ENCODE measurements at places on chromosomes 7 and 10.

DNA sequence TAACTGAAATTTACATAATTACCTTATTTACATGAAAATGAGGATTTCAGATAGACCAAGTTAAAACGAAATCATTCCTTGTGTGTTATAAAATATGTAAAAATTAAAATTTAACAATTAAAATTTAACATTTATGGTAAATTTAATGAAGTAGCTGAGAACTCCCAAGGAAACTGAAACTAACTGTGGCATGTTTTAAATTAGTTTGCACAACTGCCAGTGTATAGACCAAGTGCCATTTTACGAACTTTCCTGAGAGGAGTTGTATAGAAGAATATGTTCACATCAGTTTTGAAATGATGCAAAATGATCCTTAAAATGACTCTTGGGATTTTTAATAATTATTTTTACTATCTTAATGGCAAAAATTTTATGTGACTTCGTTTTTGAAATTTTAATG is 23.6 kb downstream of the PDLIM1 start:
- no peak for DNase-seq

DNA sequence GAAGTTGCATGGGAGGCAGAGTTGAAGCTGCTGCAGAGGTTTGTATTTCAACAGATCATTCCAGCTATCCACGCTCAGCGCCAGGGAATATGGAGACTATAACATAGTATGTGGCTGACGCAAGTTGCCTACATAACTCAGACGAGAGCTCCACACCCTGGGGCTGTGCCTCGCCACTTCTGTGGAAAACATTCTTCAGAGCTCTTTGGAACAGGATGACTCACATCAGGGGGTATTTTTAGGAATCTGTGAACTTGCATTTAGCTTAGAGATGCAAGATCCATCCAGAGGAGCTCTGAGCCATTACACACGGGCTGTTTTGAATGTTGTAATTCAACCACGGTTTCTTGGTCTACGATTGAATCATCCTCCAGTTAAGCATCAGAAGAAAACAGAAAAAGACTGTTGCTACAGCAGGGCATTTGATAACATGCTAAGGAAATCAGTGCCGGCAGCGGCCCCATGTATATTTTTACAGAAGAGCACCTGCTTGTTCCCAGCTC is 481.5 kb upstream of the AKR1E2 start:
- peak; percentile 87 for DNase-seq

GRCh38 chr10:88733215-88733614 is 26.6 kb upstream of the LIPN start:
- DNase-seq: no peak

DNA sequence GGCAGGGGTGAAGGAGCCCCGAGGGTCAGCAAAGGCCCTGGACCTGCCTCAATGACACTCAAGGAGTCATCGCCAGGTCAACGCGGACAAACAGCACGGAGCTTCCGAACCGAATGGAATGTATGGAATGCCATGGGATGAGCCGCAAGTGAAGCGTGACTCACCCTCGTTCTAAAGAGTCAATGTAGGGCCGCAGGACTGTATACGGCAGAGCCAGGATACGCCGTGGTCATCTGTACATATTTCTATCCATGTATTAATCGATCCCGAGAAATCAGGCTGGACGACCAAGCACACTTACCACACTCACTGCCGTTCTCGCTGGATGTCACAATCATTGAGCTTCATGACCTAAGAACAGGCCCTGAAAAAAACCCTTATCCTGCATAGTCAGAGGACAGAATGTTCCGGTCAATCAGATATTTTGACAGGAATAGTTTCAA is 4.3 kb downstream of the SNX8 start:
- no peak for DNase-seq

DNA sequence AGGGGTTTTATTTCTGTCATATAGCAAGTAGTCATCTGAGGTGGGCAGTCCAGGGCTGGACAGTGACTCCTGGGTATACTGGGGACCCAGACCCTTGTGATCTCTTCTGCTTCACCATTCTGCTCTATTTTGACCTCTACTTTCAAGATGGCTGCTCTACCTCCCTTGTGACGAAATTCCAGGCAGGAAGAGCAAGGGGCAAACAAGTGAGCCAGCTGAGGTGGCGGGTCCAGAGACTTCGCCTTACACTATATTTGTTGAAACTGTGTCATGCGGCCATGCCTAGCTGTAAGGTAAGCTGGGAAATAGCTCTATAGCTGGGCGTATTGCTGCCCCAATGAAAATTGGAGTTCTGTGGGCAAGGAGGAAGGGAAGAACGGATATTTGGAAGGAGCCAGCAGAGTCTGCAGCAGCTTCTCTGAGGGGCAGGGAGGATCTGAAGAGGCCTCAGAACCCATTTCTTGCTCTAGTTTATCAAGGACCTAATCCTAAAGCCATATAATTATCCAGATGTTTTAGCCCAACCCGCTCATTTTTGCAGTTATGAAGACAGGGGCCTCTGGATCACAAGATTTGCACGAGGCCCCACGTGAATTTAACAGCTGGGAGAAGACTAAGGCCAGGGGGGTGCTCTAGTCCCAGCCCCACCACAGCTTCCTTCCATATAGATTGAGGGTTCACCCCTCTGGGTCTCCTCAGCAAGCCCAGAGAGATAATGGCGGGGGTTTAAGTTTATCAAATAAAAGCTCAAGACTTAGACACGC is 7.7 kb upstream of the CPA1 start:
- no peak for DNase-seq

GRCh38 chr10:32929634-32930033 is 28.4 kb downstream of the ITGB1 start:
- no peak for DNase-seq

DNA sequence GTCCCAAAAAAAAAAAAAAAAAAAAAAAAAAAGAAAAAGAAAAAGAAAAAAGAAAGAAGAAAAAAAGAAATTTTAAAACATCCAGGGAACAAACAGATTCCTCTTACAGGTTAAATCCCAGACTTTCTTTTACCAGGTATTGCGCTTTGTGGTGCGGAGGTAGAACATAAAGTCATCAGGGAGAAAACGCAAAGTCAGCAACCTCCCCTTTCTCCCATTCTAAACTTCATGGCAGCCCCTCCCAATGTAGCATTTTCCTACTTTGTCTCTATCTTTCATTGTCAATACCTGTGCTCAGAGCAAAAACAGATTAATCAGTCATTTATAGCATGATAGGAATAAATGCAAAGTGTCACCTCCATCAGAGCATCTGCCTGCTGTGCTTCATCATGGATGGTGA is 299.7 kb downstream of the SFMBT2 start:
- DNase-seq: no peak

DNA sequence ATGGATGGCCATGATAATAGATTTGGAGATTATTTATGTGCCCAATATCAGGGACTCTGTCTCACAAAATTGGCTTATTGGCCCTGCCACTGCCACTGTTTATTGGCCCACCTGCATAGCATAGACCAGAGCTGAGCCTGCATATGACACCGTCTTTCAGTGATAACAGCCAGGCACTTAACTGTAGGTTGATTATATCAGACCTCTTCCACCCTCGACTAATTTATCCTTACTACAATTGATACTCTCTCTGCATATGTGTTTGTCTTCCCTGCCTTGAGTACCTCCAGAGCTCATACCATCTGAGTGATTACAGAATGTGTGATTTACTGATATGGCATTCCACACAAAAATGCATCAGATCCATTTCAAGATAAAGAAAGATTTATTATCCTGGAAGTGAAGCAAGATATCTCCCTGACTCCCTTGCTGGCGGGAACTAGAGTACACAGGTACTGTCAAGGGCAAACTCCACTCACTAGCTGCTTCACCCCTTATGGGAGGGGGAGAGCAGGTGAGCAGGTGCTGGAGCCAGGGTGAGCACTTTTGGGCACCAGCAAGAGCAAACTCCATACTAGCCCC is 13.1 kb upstream of the SAMD9L start:
- DNase-seq: no peak

DNA sequence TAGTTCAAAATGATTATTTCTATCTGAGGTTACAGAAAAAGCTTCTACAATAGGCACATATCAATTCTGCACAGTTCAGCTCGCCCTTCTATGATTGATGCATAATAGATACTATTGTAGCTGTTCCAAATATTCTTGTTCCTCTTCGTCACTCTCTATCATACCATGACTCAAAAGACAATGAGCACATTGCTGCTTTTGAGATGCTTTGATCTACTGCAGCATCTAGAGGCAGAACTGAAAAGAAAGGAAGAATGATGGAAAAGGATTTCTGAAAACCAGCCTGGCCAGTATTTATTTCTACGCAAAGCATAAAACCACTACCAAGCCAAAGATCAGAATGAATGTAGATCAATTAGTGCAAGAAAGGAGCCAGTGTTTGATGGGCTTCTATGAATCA is 59.3 kb upstream of the PLXDC2 start:
- no peak for DNase-seq

DNA sequence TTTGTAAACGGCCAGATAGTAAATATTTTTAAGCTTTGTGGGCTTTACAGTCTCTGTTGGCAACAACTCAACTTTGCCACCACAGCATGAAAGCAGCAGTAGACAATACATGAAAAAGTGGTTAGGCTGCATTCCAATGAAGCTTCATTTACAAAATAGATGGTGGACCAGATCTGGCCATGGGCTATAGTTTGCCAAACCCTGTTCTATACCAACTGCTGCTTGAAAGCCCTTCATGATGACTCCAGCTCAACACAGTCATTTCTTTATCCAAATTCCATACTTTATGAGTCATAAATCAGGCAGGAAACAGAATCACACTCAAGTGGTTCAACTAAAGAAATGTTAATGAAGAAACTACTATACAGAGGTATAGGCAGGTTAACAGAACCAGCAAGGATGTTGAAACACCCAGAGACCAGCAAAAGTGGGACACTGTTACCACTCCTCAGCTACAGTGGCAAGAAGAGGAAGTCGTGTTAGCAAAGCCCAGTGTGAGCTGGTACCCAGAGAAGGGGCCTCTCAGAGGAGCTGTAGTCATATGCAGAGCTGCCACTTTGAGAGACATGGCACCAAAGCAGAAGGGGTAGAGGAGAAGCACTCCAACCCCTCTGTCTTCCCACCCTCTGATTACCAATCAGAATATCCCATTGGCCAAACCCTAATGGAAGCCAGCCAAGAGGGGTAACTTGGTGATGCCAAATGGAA is 72.5 kb downstream of the PRLHR start:
- no peak for DNase-seq

DNA sequence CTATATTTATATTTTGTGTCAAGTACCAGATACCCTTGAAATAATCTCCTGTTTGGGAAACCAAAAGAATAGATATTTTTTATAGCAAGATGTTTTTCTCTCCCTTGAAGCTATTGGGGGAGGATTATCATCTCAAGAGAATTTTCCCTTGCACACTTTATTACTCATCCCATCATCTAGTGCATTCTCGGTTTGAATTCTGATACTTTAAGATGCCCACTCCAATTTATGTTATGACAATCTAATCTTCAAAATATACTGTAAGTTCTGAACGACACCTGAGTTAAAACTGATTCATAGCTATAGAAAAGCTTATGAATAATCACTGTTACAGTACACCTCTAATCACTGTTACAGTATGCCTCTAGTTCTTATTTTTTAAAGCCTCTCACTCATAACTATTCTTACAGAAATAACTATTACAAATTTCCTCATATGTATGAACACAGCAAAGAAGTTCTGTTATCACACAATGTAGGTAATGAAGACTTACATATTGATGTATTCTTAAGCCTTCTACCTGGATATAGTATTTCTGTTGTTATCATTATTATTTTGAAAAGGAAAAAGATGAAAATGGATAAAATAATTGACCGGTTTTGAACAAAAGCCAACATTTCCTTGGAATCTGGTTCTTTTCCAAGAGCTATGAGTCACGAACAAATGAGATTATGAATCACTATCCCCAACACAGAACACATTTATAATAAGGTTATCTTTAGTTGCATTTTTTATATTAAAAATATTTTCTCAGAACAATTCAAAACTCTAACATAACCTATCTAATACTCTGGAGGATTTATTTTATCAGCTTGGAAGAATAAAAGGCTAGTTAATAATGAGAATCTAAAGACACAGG is 72.3 kb upstream of the FAM13C start:
- no peak for DNase-seq

- DNase-seq: no peak
Measured at GRCh38 chr10:124703372-124703771, 40.8 kb downstream of the FAM53B start.

DNA sequence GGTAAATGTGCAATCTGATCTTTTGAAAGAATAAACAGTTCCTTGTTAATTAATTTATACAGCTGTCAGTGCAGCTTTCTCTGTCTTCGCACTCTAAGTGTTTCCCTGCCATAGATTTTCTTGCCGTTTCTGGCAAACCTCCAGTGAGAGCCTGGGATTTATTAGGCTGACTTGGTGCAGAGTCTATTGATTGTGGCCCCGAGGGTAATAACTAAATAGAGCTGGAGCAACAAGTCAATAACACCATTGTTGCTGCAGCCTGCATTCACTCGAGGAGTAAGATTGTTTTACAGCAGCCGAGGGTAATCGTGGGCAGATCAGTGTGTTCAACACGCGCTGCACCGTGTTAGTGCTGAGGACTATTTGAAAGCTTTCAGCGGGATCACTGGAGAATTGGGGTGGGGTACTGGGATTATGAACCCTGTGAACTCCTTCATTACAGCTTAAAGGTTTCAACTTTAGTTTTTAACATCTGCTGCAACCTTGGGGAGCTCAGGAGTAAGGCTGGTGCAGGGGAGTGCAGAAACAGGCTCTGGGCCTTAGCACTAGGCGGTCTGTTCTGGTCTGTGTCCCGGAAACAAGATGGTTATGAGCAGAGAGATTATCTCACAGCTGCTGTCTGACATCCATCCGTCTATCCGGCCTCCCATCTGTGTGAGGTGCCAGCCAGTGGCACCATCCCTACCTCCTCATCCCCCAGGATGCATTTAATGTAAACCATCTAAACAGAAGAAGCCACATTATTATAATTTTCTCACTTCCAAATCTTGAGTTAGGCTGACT is 174.0 kb upstream of the TCF7L2 start:
- no peak for DNase-seq

GRCh38 chr7:45229156-45229920 is 71.7 kb downstream of the RAMP3 start:
- no peak for DNase-seq

DNA sequence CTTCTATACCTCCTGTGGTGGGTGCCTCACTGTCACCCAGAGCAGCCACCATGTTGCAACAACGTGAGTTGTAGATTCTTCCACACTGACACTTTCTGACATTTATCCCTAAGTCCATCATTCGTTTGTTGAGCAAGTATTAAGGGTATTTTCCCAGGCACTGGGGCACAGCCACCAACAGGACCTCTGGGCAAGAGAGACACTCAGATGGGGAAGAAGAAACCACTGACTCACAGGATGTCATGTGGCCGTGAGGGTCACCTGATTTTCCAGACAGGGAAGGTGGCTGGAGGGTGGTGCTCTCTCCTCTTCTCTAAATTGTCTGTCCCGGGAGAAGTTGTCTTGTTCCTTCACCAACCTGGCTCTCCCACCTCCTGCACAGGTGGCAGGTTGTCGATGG is 51.7 kb upstream of the PPIF start:
- DNase-seq: no peak

DNA sequence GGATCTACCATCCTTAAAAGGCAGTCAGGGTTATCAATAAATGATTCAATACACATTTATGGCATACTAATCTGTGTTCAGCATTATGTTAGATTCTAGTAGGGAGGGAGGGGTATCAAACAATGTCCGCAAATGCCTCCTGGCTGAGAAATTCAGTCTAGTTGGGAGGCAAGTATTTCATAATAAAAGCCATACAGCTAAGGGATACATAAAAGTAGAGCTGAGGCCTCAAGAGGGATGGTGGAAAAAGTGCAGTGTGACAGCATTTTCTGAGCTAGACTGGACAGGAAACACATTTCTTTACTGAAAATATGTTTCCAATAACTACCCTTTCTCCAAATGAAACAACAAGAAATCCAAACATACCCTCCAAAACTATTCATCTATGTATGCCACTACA is 152.8 kb upstream of the LRRN3 start:
- DNase-seq: no peak

All from dorsolateral prefrontal cortex (tissue), 122 donors.